ENCODE measurements at places on chromosomes 1 and 21.

DNA sequence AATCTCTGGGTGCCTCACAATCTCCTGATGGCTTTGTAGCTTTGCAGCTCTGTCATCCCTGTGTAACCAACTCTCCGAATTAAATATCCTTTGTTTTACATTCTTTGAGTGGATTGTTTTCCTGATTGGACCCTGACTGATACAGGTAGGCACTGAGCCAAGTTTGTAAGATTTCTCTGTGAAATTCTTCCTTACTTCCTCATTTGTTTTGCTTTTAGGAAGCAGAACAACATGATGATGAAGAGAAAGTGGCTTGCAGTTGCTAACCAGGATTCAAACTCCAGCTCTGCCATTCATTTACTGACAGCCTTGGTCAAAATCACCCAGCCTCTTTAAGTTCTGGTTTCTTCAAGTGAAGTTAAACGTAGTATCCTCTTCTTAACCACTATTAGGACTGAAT, 452.3 kb downstream of the OMA1 start:
- DNase-seq, result no peak

DNA sequence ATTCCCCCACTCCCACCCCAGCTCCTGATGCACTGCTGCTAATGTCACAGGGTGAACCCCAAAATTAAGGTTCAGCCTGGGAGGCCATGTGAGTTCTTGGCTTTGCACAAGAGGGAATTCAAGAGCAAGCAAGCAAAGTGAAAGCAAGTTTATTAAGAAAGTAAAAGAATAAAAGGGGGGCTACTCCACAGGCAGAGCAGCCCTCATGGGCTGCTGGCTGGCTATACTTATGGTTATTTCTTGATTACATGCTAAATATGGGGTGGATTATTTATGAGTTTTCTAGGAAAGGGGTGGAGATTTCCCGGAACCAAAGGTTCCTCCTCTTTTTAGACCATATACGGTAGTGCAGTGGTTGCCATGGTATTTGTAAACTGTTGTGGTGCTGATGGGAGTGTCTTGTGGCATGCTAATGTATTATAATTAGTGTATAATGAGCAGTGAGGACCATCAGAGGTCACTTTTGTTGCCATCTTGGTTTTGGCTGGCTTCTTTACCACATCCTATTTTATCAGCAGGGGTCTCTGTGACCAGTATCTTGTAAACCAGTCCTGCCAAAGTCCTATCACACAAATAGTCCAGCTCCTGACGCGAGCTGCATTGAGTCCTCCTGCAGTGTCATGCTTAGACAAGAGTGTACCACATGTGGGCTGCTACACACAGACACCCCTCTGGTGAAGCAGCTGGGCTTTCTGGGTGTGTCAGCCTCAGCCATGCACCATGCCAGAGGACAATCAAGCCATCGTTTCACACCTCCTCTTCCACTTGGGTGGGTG, 46.4 kb upstream of the CSF1 start:
- no peak for DNase-seq

DNA sequence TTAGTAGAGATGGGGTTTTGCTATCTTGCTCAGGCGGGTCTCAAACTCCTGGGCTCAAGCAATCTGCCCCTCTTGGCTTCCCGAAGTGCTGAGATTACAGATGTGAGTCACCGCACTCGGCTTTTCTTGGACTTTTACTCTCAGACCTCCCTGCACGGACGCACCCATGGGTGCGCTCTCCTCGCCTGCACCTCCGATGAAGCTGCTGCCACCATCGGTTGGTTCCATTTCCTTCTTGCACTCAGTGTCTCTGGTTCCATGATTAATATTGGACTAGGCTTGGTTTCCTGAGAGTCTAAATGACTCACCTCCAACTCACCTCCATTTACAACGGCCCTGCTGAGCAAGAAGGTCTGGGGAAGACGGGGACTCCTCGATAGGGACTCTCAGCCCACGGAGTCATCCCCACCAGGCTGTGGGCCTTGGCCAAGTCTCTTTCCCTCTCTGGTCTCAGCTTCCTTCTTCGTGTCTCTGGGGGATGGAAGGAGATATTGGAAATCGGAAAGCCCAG, 6.7 kb upstream of the TNFRSF8 start:
- no peak for DNase-seq

DNA sequence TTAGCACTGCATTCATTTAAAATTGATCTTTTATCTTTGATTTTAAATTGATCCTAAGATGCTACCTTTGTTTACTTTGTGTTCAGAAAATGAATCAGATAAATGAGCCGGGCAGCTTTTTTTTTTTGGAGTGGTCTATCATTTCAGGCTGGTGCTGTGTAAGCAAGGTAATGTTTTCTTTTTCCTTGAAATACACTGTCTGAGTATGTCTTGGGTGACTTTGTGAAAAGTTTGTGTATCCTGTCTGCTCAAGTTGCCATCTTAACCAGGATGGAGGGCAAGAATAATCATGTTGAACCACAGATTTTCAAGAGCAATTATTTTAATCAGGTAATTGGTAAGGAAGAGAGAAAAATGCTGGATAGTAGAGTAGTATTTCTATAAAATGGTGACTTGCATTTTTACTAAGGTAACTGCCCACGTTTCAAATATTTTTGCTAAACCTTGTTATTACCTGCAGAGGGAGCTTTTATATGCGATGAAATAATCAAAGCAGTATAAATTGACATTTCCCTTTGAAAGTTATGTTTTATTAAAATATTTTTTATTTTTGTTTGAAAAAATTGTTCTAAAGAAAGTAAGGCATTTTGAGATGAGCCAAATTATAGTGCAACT, 11.1 kb downstream of the ADGRL2 start:
- no peak for DNase-seq
